Activated T-cell treated with anti-CD3 and anti-CD28 coated beads for 48 hours (primary cell): ENCODE measurements at places on chromosomes 1 and 21.

GRCh38 chr1:29991025-29991424 is 732.4 kb downstream of the MATN1 start:
- DNase-seq: no peak

DNA sequence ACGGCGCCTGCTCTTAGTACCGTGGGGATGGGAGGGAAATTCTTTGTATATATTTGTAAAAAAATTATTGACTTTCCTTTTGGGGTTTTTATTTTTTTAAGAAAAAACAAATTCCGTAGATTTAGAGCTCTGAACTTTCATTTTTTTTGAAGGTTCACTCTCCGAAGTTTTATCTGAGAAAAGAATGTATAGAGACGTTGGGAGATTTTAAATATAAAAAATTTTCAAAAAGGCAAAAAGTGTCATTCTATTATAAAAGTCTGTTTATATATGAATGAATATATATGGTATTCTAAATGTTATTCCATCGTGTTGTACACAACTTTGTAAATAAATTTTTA is 2.4 kb downstream of the FOXD3 start:
- no peak for DNase-seq

GRCh38 chr1:22362626-22363402 is 88.8 kb upstream of the ZBTB40 start:
- no peak for DNase-seq

GRCh38 chr1:173113015-173113741 is 62.4 kb upstream of the TNFSF18 start:
- DNase-seq: no peak

DNA sequence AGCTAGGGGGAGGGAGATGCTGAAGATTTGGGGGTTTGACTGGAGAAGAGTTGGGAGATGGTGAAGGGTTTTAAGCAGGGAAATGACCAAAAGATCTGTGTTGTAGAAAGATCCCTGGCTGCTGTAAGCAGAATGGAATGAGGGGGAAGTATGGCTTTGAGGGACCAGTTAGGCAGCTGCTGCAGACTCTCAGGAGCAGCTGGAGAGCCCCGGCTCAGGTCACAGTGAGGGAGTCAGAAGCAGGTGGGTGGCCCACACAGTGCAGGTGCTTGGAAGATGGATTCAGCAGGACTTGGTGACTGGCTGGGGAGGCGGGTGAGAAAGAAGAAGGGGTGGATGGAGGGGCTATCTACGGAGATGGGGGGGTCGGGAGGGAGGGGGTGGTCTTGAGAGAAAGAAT is 35.7 kb downstream of the EDN2 start:
- no peak for DNase-seq

GRCh38 chr1:225981714-225982113 is 17.4 kb downstream of the SDE2 start:
- no peak for DNase-seq

GRCh38 chr1:198125995-198126735 is 30.6 kb upstream of the NEK7 start:
- DNase-seq: no peak

DNA sequence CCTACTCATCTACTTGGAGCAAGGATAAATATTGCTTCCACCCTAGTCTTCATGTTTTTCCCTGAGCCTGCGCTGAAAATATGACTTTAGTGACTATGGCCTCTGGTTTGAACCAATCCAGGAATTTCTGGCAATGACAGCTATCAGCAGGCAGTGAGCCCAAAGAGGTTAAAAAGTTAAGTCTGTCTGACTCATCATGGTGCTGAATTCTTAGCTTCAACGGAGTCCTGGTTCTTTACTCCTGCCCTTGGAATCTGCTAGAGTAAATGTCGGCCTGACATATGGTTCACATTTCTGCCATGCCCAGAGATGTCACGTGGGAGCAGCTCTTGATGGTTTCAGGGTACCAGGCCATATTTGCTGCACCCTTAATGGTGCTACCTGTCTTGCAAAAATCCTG is 351.6 kb upstream of the PLXNA2 start:
- DNase-seq: no peak

DNA sequence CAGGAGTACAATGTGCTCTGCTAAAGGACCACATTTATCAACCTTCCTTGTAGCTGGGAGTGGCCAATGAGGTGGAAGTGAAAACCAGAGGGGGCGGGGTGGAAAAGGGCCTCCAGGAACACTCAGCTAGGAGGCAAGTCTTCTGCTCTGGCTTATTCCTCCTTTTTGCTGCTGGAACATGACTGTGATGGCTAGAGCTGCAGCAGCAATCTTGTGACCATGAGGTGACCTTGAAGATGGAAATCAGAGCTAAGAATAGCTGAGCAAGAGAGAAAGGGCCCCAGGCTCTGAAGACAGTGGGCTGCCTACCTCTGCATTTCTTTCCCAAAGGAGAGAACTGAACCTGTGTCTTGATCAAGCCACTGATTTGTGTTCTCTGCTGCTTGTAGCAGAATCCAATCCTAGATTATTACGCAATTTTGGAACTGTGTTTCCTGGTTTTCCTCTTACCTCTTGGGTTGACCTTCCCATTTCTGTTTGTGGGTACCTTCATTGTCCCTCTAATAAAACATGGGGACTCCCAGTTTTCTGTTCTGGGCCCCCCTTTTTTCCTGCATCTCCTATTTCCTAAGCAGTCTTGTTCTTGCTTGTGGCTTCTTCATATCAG is 36.4 kb upstream of the WNT4 start:
- DNase-seq: no peak
